ENCODE measurements at places on chromosomes 7 and 10.
A peak's percentile ranks its signal among the peaks of the same experiment; 100 is the strongest.

DNA sequence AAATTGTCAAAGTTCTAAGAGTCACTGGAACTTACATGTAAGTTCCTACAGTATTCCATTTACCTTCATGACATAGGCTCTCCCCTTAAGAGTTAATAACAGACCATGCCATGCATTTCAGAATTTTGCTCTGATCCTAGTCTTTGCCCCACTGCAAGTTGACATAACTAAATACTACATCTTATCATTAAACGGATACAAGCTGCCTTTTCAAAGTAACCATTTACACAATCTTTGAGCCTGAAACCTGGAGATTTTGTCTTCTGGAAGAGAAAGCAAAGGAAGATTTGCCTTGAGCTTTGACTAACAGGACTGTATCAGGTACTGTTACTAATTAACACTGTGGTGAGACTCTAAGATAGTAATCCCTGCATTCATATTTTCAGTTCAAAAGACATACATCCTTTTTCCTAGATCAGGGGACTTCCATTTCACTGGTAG, 9.3 kb upstream of the AKR1D1 start:
- DNase-seq, result no peak

- DNase-seq, result no peak
These were observed 523.8 kb upstream of the CELF2 start for GRCh38 chr10:10493833-10494232.

DNA sequence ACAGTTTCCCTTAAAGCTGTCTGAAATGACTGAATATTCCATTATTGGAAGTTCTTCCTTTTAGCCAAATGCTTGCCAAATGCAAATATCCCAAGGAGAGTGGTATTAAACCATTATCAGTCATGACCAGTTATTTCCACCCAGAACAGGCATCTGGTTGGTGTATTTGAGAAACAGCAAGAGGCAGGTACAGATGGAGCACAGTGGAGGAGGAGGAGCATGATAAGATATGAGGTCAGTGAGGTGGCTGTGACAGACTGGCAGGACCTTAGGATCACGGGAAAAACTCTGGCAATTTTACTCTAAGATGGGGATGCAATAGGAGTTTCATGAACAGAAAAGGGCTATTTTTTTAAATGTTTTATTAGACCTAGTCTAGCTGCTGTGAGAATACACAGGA, 6.4 kb downstream of the HEPACAM2 start:
- no peak for DNase-seq

DNA sequence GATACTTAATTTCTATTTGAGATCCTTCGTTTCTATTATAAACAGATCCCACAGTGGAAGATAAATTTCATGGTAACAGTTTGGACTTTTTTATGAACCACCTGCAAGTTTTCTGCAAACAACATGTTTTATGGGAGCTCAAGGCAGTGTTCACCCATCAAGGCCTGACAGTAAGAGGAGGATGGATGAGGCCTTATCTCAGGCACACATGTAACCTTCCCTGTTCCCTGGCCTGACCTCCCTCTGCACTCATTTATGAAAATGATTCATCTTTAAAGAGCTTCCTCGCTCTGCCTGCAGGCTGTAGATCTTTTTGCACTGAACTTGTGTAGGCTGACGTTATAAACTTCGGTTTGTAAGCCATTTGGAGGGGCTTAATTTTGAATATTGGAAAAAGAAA, 500.1 kb downstream of the GATA3 start:
- DNase-seq, result no peak

GRCh38 chr10:121741248-121741792, 143.1 kb upstream of the FGFR2 start:
- no peak for DNase-seq

- no peak for DNase-seq
These were observed 24.4 kb downstream of the GNG11 start for GRCh38 chr7:93945756-93946535.

DNA sequence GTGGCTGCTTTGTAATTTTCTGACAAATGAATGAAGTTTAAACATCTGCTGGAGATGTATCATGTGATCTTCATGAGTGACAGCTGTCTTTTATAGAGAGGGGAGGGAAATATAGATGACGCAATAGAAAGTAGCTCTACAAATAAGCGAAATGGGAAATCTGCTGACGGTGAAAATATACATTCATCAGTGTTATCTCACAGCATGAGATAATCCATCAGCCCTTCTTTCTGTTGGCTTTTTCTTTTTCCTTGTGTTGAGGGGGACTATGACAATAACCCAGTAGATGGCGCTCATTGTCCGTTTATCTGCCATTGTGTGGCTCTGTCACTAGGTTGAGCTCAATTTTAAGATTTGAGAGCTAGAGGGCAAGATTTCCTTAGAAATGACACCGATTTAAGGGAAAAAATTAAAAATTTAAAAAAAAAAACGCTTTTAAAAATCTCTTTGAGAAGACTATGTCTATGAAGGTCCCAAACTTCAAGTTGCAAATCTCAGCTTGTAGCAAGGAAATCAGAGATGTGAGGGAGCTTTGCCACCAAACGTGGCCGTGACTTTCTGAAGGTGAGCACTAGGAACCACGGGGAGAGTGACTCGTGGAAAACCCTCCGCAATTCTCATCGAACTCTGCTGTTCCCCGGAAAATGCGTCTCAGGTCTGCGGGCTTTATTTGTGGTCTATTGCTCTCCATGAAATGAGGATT, 114.6 kb upstream of the SFMBT2 start:
- no peak for DNase-seq

DNA sequence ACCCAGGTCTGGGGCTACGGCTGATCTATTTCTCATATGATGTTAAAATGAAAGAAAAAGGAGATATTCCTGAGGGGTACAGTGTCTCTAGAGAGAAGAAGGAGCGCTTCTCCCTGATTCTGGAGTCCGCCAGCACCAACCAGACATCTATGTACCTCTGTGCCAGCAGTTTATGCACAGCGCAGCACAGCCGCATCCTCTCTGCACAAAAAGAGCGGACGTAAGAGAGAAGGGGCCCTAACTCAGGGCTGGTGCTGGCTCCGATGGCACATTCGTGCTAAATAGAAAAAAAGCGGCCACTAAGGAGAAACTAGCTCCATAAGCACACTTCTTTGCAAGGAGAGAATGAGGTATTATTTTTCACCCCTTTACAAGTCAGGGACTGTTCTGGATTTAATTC, 28.3 kb upstream of the PRSS1 start:
- no peak for DNase-seq

- no peak for DNase-seq
These were observed 24.7 kb upstream of the HSPA12A start for GRCh38 chr10:116766837-116767634.

- DNase-seq, result no peak
These were observed 85.0 kb downstream of the MPP7 start for GRCh38 chr10:28217848-28218247.

DNA sequence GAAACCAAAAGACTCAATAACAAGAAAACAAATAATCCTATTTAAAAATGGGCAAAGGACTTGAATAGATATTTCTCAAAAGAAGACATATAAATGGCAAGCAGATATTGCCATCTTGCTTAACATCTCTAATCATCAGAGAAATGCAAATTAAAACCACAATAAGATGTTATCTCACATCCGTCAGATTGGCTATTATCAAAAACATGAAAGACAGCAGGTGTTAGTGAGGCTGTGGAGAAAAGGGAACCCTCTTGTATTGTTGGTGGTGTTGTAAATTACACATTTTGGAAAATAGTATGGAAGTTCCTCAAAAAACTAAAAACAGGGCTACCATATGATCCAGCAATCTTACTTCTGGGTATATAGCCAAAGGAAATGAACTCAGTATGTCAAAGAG, 25.7 kb downstream of the OPALIN start:
- no peak for DNase-seq

GRCh38 chr10:17227367-17228090, 512 bp upstream of the VIM start:
- no peak for DNase-seq

DNA sequence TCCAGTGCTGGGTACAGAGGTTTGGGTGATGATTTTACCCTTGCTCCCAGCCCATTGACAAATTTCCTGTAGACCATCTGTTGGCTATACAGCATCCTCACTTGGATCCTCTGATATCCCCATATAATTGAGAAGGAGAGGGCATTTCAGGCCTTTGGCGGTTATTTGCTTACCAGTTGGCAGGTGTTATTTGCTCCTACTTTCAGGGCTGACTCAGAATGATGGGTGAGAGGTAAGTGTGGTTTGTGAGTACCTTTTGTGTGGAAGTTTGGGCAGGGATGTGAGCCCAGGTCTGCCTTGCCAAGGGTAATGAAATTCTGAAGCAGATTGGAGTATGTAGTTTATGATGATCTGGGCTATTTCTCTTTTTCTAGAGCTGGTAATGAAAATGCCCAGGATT, 93.6 kb downstream of the LRMDA start:
- no peak for DNase-seq

GRCh38 chr7:95303013-95303905, 21.1 kb downstream of the PON1 start:
- no peak for DNase-seq

- DNase-seq, result no peak
These were observed 12.0 kb downstream of the IFIT5 start for GRCh38 chr10:89426230-89426868.

- no peak for DNase-seq
These were observed 18.0 kb downstream of the RHEB start for GRCh38 chr7:151501676-151502075.

- DNase-seq, result no peak
These were observed 23.6 kb upstream of the ZCCHC24 start for GRCh38 chr10:79468841-79469585.

DNA sequence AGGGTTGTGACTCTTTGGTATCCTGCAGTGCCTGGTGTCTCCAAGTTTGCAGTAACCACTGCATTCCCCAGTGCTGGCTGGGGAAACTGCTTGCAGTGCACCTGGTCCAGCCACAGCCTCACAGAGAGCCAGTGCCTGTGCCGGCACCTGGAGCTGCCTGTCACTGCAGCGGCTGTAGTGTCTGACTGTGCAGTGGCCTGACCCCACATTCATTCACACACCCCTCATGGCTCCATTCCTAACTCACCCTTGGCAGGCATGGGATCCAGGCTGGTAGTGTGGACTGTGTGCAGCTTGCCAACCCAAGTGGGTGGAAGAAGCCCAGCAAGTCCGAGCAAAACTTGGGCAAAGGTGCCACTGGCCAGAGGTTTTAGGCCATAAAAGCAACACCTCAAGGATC, 3.7 kb upstream of the CYP3A43 start:
- no peak for DNase-seq

DNA sequence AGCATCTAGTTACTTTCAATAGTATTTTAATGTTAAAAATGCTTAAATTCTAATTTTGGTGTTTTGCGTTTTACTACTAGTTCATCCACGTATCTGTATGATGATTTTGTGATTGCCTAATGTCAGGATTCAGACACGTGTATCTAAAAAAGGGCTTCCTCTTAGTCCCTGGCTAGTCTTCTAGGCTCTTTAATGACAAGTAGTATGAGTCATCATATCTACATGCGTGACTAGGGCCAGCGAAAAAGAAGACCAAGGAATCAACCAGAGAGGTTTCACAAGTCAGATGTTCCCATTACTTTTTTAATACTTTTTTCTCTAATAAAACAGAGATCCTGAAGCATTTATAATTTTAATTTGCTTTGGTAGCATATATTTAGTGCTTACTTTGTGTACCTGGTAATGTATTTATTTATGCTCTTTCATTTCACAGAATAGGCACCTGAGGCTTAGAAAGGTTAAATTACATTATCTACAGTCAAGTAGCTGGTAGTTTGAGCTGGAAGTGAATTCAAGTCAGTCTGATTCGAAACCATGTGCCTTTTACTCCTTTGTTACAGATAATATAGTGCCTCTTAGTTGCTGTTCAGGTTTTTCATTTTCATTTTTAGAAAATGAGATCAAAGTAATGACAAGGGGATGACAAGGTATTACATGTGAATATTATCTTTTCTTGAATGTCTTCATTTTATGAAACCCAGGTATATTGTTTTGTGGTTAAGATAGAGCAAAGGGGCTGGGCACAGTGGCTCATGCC, 140.3 kb downstream of the FOXP2 start:
- no peak for DNase-seq

GRCh38 chr7:84612981-84613681, 418.5 kb upstream of the SEMA3A start:
- DNase-seq, result no peak

DNA sequence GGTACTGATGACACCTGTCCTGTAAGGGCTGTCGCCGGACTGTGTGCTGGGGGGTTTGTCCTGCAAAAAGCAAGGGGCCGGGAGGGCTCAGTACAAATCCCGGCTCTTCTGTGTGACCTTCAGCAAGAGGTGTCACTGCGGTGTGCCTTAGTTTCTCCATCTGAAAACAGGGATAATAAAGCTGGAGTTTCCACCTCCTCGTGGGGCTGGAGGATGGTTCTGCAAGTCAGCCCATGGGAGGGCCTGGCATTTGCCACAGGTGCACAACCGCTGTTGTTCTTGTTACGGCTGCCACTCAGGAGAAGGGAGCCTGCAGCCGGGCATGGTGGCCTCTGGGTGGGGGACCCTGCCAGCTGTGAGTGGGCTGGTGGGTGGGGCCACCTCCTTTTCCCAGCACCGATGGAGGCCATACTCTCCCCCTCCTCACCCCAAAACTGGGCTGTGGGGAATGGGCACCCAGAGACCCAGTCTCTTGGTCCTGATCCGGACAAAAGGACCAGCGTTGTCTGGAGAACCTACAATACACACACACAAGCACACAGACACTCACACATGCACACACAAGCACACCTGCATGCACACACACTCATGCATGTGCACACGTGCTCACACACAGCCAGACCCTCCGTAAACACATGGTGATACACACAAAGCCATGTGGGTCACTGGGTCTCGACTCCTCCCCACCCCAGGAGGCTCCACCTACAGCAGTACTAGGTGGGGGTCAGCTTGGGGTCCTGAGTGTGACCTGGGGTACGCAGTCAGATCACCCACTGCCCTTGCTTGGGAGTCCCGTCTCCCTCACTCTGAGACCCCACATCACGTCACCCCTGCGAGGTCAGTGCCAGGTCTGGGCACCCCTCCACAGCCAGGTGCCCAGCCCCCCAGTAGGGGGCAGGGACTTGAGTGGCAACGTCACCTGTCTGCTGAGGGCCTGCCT, 34.1 kb downstream of the ELFN1 start:
- DNase-seq, result peak; percentile 6

DNA sequence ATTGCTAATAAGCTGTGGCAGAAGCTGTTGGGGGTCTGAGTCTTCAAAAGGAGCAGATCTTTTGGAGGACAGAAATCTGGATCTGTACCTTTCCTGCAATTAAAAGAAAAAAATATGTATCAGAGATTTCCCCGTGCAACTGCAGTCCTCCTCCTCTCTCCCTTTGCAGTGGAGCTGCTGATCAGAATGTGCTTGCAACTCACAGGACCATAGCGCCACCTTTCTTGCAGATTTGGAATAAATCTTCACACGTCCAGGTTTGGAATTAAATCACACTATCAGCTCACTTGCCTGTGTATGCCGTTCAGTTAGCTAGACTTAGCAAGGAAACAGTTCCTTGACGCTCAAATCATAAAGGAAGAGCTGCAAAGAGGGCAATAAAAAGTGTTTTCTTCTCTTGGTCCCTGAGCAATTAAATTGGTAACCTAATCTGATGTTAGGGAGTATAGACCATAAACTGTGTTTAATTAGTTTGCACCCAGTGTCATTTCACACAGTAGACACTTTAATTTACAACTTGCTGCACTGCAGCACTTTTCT, 77.4 kb downstream of the PON1 start:
- no peak for DNase-seq

Measured in left cardiac atrium (tissue), 4 donors.